ENCODE measurements at places on chromosomes 12 and 14. TPM values are rescaled to one million over a fixed set of nuclear protein-coding genes. Genes with fewer than 3 reads are reported as not detected.
A peak's percentile ranks its signal among the peaks of the same experiment; 100 is the strongest.

The SERPINA9 gene
- total RNA-seq = not detected

The CCDC197 gene
- not detected for total RNA-seq

GRCh38 chr12:42145197-42145549 is 499 bp upstream of the GXYLT1 start:
- H3K36me3 ChIP-seq = no peaks in the 10 kb centered on the region
- no peak overlapping the region for H3K27ac ChIP-seq
- no peaks in the 10 kb centered on the region for H3K4me1 ChIP-seq
- no peaks in the 10 kb centered on the region for H3K27me3 ChIP-seq

DNA sequence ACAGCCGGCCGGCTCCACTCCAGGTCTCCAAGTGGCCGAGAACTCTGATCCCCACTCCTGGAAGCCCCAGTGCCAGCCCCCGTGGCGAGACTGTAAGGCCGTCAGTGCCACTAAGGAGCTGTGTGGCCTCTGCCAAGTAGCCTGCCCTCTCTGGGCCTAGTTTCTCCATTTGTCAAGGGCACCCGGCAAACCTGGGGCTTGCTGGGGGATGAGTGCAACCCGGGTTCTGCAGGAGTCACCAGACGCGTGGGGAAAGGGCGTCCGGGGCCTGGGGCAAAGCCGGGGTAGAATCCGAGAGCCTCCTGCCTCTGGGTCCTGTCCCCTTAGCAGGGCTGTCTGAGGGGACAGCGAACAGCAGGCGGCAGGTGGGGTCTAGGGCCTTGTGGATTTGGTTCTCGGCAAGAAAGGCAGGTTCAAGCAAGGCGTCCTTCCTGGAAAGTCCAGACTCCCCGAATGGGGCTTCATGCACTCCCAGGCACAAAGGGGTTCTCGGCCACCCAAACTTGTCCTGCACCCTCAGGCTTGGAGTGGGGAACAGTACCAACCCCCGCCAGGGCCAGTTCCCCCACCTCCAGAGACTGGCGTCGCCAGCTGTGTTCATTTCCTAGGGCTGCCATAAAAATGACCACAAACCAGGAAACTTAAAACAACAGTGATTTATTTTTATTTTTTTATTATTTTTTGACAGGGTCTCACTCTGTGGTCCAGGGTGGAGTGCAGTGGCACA is 56.0 kb downstream of the NCOR2 start:
- no peak overlapping the region for H3K4me3 ChIP-seq
- H3K4me1 ChIP-seq = no peaks in the 10 kb centered on the region
- no peaks in the 10 kb centered on the region for H3K36me3 ChIP-seq
- no peaks in the 10 kb centered on the region for H3K27me3 ChIP-seq
- DNase-seq = no peak

The IRAK3 gene
- total RNA-seq = 32.2 TPM

The SENP1 gene
- 20.6 TPM for total RNA-seq

The KRT82 gene
- total RNA-seq = not detected

- H3K27me3 ChIP-seq = no peaks in the 10 kb centered on the region
- H3K27ac ChIP-seq = no peak overlapping the region
- H3K4me3 ChIP-seq = peak overlapping the region; percentile 3
- H3K4me1 ChIP-seq = no peaks in the 10 kb centered on the region
- H3K36me3 ChIP-seq = no peaks in the 10 kb centered on the region
These were observed 40.3 kb downstream of the MAP1LC3B2 start for GRCh38 chr12:116599285-116600136.

DNA sequence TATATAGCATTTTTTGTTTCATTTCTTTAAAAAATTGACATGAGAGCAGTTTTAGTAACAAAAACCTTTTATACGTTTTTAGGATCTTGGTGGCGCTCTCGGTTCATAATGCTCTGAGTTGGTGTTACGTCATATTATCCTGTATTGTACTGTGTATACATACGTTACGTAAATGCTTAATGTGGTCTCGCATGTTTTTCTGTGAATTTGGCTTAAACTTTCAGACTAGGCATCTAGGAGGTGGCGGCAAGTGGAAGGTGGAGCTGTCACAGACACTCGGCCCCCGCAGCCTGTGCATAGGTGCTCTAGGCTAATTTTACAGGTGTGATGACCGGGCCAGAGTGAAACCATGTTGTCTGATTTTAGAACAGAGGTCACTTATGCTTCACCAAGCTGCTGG is 60.0 kb downstream of the PPP2R5C start:
- DNase-seq = no peak
- no peak overlapping the region for H3K27ac ChIP-seq
- no peak overlapping the region for H3K4me3 ChIP-seq
- no peaks in the 10 kb centered on the region for H3K27me3 ChIP-seq

The TSPAN31 gene
- 31.4 TPM for total RNA-seq

DNA sequence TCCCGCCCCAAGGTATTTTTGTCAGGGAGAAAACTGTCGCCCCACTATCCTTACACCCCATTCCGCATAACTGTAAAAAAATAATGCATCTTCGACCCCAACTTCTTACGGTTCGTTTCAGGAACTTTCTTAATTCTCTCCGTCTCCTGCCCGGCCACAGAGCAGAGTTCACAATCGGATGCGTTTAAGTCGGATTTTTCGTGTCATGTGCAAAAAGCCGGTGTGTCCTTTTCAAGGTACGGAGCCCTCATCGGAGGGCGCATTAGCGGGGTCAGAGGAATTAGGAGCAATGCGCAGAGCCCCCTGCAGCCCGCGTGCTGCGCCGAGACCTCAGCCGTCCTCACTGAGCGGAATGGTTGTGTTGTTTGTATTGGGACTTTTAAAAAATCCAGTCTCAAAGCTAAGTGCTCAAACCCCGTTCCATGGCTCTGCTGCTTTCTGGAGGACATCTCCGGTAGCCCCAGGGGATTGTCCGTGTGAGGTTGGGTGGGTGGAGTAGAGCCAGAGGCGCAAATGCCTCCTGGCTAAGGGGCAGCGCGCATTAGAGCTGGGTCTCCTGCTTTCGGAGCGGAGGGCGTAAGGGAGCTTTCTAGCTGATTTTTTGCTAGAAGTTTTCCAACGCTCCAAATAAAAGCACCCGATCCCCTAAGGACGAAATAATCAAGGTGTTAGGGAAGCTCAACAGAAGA is 3.9 kb upstream of the GSC start:
- H3K36me3 ChIP-seq = no peaks in the 10 kb centered on the region
- no peak for DNase-seq
- H3K4me1 ChIP-seq = no peaks in the 10 kb centered on the region
- no peak overlapping the region for H3K27ac ChIP-seq
- no peak overlapping the region for H3K4me3 ChIP-seq

- no peaks in the 10 kb centered on the region for H3K27me3 ChIP-seq
- H3K27ac ChIP-seq = peak overlapping the region; percentile 91
- no peak for DNase-seq
- no peaks in the 10 kb centered on the region for H3K36me3 ChIP-seq
These were observed 24.8 kb downstream of the NUAK1 start for GRCh38 chr12:106113824-106114446.

The MVK gene
- 8.5 TPM for total RNA-seq

All from aorta (tissue), 5 donors.